ENCODE measurements at places on chromosomes 3 and 15.

DNA sequence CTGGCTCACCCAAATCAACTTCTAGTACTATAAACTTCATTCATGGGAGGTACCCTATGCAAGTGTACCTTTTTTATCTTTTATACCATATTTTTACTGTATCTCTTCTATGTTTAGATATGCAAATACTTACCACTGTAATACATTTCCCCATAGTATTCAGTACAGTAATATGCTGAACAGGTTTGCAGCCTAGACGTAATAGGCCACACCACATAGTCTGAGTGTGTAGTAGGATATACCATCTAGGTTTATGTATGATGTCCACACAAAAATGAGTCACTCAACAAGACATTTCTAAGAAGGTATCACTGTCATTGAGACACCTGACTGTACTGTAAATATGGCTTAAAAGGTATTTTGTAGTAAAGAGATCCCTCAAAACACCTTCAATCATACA, 124.7 kb downstream of the PLOD2 start:
- no peak for DNase-seq

- no peak for DNase-seq
These were observed 136.1 kb downstream of the APBA2 start for GRCh38 chr15:29021857-29022256.

DNA sequence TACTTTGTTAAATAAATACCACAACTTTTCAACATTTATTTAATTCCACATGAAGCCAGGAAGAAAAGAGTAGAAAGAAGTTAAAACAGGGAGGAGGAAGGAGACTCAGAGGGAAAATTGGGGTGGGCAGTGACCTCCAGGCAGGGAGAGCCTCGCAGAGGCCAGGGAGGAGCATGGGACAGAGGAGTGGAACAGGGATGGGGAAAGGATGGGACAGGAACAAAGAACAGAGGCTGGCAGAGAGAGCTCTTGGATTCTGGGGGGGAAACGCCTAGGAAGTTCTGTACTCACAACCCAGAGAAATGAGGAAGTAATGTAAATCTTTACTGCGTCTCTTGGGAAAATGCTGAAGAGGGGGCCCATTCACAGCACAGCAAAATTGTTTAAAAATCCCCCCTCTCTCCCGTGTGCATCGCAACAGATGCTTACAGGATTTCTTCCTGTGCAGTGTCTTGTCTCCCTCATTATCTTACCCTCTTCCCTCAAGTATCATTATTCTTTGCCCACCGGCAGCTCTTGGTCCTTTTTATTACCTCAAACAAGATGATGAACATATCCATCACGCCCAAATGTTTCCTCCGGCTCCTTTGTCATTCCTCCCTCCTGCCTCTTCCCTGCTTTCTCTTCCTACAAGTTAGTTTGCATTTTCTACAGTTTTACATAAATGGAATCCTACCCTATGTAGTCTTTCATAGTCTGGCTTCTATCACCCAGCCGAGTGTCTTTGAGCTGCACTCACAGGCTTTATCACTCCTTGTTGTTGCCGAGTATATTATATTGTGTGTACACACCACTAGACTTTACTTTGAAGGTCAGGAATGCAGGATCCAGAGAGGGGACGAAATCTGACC, 65.5 kb downstream of the ARHGAP31 start:
- DNase-seq: no peak

DNA sequence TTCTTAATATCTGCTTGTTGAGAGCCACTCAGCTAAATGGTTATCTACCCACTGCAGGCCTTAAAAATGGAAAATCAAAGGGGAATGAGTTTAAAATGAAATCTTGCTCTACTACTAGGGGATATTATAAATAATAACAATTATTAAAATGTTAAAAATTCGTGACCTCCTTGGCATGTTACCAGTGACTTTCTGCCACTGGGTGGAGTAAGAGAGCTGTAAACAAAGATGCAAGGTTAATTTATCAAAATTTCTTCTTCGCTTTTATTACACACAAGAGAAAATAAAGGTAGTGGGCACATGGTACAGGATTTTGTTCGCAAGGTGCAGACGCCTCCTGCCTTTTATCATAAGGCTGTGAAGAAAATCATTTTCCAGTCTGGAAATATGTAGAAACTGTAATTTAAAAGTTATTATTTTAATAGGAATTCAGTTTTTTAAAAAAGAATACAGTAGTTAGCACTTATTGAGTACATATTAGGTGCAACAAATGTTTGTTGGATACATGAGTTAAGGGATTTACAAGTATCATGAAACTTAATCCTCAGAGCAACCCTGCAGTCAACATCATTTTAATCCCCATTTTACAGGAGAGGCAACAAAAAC, 272.6 kb downstream of the SUCLG2 start:
- no peak for DNase-seq

DNA sequence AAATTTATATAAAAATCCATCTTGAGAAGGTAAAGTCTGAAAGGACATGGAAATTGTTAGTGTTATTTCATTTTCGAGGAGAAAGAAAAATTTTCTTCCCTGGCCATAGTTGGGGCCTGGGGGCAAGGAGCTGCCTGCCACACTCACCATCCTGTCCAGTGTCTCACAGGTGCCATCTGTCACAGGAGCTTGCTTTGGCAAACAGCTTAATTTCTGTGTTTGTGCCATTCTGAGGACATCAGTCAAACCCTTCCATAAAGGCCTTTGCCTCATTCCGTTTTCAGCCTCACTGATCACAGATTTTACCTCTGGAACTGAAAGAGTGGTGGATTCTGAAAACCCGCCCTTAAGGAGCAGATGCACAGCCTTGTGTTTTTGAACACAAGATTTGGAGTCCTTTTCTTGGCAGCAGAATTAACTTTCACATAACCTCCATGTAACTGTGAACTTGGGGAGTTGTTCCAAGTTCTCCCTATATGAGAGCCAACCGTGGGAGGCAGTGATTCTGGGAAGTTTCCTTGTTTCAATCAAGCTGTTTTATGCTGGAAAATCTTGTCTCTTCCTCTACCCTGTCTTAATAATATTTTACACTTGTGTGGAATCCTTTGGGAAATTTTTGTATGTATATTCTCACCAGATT, 254.7 kb downstream of the CACNA2D3 start:
- DNase-seq: no peak

GRCh38 chr3:111031538-111031937, 40.1 kb upstream of the NECTIN3 start:
- DNase-seq: no peak

GRCh38 chr3:14007006-14007405, 117.7 kb downstream of the CHCHD4 start:
- no peak for DNase-seq
